ENCODE measurements at places on chromosomes 5 and 9. TPM values are rescaled to one million over a fixed set of nuclear protein-coding genes. Genes with fewer than 3 reads are reported as not detected.

GRCh38 chr5:52811067-52811749 is 23.5 kb downstream of the ITGA1 start:
- H3K4me1 ChIP-seq: no peaks in the 10 kb centered on the region
- H3K27me3 ChIP-seq: no peaks in the 10 kb centered on the region
- no peak for DNase-seq

- H3K4me3 ChIP-seq: no peak overlapping the region
- no peak for DNase-seq
- H3K27ac ChIP-seq: no peak overlapping the region
Observed at GRCh38 chr9:131661568-131662288, 78.1 kb downstream of the RAPGEF1 start.

DNA sequence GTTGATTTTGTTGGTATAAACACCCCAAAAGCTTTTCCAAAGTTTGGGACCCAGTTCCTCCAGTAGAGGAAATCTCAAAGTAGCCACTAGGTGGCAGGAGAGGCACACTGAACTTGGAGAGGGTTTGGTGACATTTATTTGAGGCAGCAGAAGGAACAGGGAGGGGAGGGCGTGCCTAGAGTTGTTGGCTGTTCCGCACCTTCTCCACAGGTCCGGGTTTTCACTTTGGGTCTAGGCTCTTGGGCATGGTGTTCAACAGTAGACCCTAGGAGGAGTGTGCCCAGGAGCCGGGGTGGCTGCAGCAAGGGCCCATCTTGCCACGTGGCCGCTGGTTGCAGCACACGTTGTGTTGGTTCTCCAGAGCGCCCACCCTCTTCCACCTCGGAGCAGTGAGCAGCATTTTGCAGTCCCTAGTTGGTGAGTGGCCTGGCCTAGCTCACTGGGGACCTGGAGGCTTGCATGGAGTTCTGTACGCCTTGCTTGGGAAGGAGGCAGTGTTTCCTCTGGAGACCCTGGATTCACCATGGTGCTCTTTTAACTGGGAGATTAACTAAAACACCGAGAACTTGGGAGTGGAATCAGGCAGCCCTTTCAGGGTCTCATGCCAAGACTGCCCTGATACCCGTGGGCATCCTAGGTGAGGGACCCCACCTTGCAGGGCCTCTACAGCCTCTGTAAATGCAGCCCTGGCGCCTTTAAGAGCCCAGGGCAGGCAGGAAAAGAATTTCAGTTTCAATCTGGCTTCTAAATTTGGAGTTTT is 28.2 kb downstream of the PTPA start:
- peaks cover 9% of the 10 kb centered on the region for H3K36me3 ChIP-seq
- H3K27me3 ChIP-seq: no peaks in the 10 kb centered on the region
- DNase-seq: peak; percentile 86

DNA sequence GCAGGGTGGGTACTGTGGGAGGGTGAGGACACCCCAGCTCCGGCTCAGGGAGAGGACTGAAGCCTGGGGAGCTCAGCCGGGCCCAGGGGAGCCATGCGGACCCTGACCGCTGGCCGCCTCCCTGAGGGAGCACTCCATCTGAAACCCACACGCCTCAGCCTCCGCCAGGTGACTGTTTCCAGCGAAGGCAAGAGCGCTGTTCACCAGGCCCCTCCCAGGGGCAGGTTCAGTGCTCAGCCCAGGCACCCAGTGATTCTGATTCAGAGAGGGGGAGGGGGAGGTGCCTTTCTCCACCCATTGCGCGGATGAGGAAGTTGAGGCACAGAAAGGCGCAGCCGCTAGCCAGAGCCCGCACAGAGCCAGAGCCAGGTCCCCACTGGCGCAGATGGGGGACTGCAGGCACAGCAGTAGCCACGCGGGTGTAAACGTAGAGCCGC is 27.0 kb downstream of the ADGRD2 start:
- peaks cover 37% of the 10 kb centered on the region for H3K27me3 ChIP-seq
- H3K4me1 ChIP-seq: peaks cover 30% of the 10 kb centered on the region
- no peaks in the 10 kb centered on the region for H3K36me3 ChIP-seq
- peak overlapping the region; percentile 37 for H3K4me3 ChIP-seq

The CCL27 gene
- polyA plus RNA-seq: 0.28 TPM

The GRM6 gene
- 0.02 TPM for polyA plus RNA-seq

The ITGA2 gene
- polyA plus RNA-seq: 1.0 TPM

- no peaks in the 10 kb centered on the region for H3K4me1 ChIP-seq
- no peak overlapping the region for H3K27ac ChIP-seq
- no peaks in the 10 kb centered on the region for H3K27me3 ChIP-seq
- no peak overlapping the region for H3K4me3 ChIP-seq
- DNase-seq: no peak
Observed at GRCh38 chr5:53601570-53601969, 41.1 kb downstream of the NDUFS4 start.

- H3K36me3 ChIP-seq: no peaks in the 10 kb centered on the region
- H3K4me1 ChIP-seq: no peaks in the 10 kb centered on the region
- DNase-seq: no peak
- H3K27me3 ChIP-seq: no peaks in the 10 kb centered on the region
- H3K27ac ChIP-seq: no peak overlapping the region
Observed at GRCh38 chr5:95424526-95424925, 33.4 kb downstream of the FAM81B start.

DNA sequence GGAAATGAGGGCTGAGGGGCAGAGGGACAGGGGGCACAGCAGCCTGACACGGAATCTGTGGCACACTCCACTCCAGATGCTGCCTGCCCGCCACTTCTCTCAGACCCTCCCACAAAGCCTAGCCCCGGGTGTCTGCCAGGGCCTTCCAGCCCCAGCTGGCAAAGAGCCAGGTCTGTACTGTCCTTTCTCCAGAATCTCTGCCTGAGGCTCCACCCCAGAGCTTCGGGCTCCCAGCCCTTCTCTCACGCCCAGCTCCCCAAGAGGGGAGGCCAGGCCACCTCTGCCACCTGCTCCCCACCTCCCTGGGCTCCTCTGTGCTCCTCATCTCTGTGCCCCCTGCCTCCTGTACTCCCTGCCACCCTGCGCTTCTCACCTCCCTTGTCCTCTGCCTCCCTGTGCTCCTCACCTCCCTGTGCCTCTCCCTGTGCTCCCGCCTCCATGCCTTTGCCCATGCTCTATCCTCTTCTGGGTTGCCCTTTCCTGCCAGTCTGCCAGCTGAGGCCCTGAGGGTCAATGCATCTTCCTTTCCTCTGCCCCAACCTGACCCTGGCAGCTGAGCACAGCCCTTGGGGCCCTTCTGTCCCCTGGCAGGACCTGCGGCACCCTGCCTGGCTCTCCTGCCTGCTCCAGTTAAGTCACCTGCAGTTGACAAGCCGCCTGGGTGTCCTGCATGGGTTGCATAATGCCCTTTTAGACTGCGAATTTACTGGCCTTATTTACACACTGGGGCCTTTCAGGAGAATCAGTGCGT is 36.4 kb downstream of the RASGEF1C start:
- H3K4me3 ChIP-seq: no peak overlapping the region
- no peak for DNase-seq
- no peaks in the 10 kb centered on the region for H3K27me3 ChIP-seq
- no peaks in the 10 kb centered on the region for H3K36me3 ChIP-seq

DNA sequence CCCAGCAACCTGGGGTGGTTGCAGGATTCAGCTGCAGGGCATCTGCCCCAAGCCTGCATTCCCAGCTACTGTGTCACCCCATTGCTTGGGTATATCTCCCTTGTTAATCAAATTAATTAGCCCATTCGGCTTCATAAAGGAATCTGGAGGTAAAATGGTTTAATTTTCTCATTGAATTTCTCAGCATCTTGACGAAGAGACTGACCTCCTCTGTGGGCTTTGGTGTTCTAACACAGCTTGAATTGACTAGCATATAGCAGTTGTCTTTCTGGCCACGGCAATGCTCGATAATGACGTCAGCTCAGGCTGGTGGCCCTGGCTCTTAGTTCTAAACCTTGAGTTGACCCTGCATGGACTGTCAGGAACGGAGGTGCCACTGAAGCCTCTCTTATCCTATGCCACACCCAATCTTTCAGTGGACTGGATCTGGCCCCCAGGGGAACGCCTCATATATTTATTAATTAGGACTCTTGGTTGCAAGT is 72.4 kb downstream of the MSX2 start:
- H3K27me3 ChIP-seq: peaks cover 4% of the 10 kb centered on the region
- no peak overlapping the region for H3K4me3 ChIP-seq
- H3K4me1 ChIP-seq: no peaks in the 10 kb centered on the region
- no peaks in the 10 kb centered on the region for H3K36me3 ChIP-seq

DNA sequence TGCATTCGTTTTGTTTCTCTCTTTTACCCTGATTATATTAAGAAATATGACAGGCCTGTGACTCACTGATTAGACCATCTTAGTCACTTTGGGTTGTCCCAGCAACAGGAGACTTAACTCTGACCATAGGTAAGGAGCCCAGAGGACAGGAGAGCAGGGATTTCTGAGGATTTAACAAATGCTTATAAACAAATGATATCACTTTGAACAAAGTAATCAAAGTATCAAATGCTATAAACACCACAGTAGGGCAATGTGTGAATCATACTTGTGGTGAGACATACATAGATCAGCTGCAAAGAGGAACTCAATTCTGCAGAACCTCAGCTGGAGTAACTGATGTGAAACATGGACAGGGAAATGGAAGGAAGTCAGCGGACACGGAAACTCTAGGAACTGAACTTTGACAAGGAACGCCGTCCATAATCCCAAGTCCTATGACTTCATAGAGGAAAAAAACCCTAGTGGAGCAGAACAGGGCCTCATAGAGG is 190.6 kb upstream of the MSX2 start:
- peaks cover 12% of the 10 kb centered on the region for H3K4me1 ChIP-seq
- no peaks in the 10 kb centered on the region for H3K27me3 ChIP-seq
- H3K36me3 ChIP-seq: no peaks in the 10 kb centered on the region
- DNase-seq: no peak
- no peak overlapping the region for H3K27ac ChIP-seq
- no peak overlapping the region for H3K4me3 ChIP-seq

The NUTM2F gene
- 0.28 TPM for polyA plus RNA-seq

GRCh38 chr9:129108805-129109536 is 1.6 kb downstream of the CRAT start:
- no peak overlapping the region for H3K27ac ChIP-seq
- no peaks in the 10 kb centered on the region for H3K27me3 ChIP-seq
- H3K4me3 ChIP-seq: no peak overlapping the region
- no peaks in the 10 kb centered on the region for H3K36me3 ChIP-seq
